Activated naive CD4-positive, alpha-beta T cell treated with anti-CD3 and anti-CD28 coated beads for 36 hours (primary cell): ENCODE measurements at places on chromosomes 4 and X. TPM values are rescaled to one million over a fixed set of nuclear protein-coding genes. Genes with fewer than 3 reads are reported as not detected.

Gene HHIP
- not detected for total RNA-seq

Gene FAM149A
- 0.36 TPM for total RNA-seq

Gene CXCL3
- not detected for total RNA-seq

Gene WAS
- total RNA-seq = 77.8 TPM

GRCh38 chrX:40651620-40652223 lies 4.4 kb upstream of the CXorf38 start:
- H3K4me1 ChIP-seq = peaks cover 3% of the 10 kb centered on the region
- no peaks in the 10 kb centered on the region for H3K27me3 ChIP-seq
- no peak overlapping the region for H3K4me3 ChIP-seq
- H3K27ac ChIP-seq = no peak overlapping the region
- H3K36me3 ChIP-seq = peaks cover 6% of the 10 kb centered on the region

DNA sequence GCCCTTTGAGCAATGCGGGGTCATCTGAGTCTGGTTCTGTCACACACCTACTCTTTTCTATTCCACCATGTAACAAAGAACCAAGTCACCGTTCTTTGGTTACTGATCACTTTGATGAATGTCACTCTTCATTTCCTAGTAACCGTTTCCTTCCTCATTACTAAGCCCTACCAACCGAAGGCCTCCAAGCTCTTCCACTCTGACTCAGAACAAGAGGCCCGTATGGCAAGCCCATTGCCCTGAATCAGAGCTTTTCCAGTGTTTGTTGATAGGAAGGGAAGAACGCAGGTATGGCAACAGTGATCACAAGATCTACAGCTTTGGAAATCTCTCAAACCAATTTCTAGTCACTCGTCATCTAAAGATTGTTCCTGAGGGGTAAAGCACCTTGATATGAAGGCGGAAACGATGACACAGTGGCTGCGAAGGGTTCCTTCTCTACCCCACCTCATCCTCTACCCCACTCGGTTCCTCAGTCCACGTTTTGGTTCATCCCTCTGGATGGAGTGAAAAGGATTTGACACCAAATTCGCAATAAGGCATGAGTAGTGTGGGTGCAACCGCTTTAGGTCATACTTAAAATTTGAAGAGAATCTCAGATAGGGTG lies 28.0 kb upstream of the CD40LG start:
- peak; percentile 74 for DNase-seq
- peaks cover 79% of the 10 kb centered on the region for H3K4me1 ChIP-seq
- H3K27me3 ChIP-seq = no peaks in the 10 kb centered on the region
- peak overlapping the region; percentile 91 for H3K27ac ChIP-seq
- H3K36me3 ChIP-seq = no peaks in the 10 kb centered on the region

DNA sequence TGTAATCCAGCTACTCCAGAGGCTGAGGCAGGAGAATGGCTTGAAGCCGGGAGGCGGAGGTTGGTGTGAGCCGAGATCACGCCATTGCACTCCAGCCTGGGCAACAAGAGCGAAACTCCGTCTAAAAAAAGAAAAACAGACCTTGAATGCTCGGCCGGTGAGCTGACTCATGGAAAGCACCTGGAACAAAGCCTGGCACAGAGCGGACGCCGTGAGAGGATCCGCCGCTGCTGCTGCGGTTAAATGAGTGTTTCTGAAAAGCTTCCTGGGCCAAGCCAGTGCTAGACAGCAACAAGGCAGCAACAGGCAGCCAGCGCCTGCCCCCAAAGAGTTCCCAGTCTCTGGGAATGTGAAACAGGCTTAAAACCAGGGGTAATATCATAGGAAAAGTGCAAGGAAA lies 186.4 kb downstream of the AFAP1 start:
- H3K4me3 ChIP-seq = no peak overlapping the region
- peaks cover 38% of the 10 kb centered on the region for H3K4me1 ChIP-seq
- peaks cover 5% of the 10 kb centered on the region for H3K36me3 ChIP-seq
- DNase-seq = no peak
- no peaks in the 10 kb centered on the region for H3K27me3 ChIP-seq
